NCI-H146 (cell line): ENCODE measurements at places on chromosomes 16 and 17.

- no peak for DNase-seq
Observed at GRCh38 chr17:2122641-2123302, 67.9 kb downstream of the HIC1 start.

DNA sequence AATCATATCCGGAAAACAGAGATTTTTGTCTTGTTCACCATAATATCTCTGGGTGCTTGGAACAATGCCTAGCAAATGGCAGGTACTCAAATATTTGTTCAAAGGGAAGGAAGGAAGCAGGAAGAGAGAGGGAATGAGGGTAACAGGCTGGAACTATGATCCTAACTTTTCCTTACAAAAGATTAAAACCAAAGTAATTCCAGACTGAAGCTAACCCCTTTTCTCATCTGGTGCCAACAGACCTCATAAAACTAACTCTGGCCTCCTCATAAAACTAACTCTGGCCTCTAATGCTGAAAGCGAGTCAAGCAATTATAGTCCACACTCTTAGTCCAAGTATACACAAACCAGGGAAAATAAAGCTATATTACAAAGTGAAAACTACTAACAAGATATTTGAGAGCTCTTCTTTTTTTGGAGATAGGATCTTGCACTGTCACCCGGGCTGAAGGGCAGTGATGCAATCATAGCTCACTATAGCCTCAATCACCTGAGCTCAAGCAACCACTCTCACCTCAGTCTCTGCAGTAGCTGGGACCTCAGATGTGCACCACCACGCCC is 84.6 kb downstream of the KANSL1 start:
- no peak for DNase-seq

DNA sequence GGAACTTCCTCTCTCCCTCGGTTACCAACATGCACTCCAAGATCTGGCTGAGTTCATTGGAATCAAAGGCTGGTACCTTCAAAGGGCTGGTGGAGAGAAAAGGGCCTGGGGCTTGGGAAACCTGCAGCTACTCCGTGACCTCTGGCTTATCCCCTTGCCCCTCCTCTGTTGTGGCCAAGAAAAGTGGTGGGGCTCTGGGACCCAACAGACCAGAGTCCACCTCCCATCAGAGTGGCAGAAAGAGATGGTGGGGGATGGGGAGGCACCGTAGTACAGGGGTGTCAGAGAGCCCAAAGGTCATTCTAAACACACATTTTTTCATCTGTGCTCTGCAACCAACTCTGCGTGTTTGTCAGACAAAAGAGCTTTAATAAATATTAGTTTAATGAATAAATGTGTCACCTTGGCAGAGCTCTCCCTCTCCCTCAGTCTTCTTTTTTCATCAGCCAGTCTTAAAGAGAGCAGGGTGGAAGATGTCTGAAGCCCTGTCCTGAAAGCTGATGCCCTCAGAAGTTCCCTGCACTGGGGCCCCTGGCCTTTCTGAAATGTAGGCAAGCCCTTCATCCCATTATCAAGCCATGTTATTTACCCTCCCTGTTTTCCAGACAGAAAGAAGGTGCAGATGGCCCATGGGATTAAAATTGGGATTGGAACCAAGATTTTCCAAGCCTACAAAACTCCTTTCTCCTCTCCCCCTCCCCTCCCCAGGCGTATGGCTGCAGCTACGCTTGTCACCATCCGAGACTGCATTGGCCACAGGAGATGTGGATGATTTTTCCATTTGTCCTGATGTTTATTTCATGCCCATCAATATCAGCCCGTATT is 227.3 kb downstream of the CCDC182 start:
- no peak for DNase-seq

- DNase-seq = no peak
Observed at GRCh38 chr17:32807577-32807976, 69.3 kb downstream of the MYO1D start.

DNA sequence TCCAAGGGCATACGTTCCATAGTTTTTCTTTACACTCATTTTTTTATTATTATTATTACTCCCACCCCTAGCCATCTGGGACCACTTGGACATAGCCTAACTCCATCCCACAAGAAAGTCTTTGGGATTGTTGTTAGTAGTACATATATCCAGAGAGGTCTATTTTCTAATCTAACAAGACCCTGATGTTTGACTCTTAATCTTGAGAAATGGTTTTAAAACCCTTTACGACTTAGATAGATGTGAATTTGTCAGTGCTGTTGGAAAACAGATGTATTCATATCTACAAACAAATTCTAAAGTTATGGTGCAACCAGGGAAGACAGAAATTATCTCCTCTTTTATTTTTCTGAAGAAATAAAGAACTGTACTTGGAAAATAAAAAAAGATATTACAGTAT is 197.8 kb downstream of the CDH11 start:
- DNase-seq = no peak

DNA sequence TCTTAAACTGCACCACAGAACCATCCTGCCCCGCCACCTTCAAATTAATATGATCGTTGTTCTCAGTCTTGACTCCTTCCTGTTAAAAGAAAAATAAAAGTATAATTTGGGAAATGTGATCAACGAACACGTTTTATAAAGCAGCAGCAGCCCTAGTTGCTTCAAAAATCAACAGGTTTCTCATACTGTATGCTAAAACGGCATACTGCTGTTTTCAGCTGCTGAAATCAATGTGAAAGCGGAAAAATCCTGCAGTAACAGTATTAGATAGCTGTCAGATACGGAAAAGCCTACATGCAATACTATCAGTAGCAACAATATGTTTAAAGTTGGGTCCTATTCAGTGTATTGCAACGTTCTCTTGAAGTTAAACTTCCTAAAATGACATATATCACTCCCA is 1.6 kb downstream of the SUMO2 start:
- DNase-seq = no peak

DNA sequence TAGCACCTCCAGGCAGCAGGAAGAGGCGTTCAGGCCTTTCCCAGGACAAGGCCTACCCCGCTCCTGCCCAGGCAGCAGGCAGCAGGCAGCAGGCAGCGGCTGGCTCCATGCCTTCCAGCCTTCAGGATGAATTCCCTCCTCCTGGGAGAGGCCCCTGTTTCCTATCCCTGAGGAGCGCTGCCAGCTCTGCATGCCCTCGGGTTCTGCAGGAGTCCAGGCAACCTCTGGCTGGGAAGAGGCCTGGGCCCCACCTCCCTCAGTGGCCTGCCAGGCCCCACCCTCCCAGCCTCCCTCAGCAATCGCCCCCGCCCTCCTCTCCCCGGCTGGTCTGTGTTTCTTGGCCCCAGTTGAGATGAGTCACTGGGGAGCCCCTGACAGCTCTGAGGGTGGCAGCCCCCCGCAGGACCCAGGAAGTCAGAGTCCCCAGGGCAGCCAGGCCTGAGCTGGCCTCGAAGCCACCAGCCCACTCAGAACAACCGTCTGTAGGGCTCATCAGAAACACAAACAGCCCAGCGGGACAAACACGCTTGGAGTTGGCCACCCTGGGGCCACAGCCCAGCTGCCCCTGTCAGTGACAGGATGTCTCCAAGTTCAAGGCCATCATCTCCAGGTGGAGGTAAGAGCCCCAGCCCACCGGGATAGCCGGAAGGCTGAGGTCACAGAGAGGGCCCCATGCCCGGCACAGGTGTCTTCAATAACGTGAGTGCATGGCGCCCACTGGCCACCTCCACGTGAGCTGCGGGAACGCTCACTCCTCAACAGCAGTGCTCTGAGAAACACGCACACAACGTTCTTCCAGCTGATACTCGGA is 39.5 kb upstream of the CIBAR2 start:
- DNase-seq = peak; percentile 18

DNA sequence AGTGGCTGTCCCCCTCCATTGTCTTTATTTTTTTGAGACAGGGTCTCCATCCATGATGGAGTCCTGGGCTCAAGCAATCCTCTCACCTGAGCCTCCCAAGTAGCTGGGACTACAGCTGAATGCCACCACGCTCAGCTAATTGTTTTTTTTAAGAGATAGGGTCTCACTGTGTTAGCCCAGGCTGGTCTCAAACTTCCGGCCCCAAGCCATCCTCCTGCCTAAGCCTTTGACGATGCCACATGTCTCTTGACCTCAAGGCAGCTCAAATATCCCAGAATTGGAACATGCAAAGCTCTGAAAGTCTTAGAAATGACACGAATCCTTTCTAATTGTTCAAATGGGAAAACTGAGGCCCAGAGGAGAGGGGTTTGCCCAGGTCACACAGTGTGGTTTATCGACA is 75.4 kb upstream of the ZNF423 start:
- DNase-seq = no peak

DNA sequence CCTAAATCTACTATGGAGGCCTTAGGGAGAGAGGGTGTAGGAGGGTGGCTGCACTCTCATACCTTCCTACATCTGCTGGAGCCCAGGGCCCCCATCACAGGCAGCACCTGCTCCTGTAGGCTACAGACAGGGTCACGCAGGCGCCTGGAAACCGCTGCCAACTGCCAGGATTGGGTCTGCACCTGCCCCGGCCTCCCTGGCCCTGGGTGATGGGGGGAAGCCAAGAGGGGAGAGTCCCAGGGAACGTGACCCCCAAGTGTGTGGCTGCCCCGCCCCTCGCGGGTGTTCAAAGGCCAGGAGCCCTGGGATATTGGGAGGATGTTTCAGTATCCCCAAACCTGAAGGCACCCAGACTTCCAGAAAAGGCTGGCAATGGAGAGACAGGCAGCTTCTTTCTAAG is 5.6 kb upstream of the TEX19 start:
- peak; percentile 34 for DNase-seq

- DNase-seq = no peak
Observed at GRCh38 chr16:11572301-11572995, 14.3 kb downstream of the LITAF start.

GRCh38 chr17:65527857-65528591 is 33.4 kb downstream of the AXIN2 start:
- no peak for DNase-seq
